ENCODE measurements at places on chromosomes 5 and 9.

GRCh38 chr9:98807070-98807813, at the start of gene GALNT12:
TSS of gene GALNT12 (plus strand) at chr9:98807670. CDS start at chr9:98807699, 29 bp downstream.
- peak; percentile 28 for DNase-seq

DNA sequence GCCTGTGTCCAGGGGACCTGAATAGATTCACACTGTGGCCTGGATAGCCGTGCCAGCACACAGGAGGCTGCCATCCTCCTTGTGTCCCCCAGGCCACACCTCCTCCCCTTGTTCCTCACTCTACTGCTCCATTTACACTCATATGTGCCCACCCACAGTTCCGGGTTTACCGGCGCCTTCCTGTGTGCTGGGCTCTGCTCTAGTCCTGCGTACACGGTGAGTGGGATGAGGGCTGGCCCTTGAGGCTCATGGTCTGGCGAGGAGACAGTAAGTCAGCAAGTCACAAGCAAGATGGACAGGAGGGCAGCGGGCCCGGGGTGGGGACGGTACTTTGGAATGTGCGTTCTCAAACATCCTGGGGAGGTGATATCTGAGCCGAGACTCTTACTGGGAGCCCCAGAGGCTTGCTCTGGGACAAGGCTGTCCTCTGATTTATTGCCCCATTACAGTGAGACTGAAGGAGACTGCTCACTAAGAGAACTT, 32.4 kb upstream of the NXNL2 start:
- no peak for DNase-seq

DNA sequence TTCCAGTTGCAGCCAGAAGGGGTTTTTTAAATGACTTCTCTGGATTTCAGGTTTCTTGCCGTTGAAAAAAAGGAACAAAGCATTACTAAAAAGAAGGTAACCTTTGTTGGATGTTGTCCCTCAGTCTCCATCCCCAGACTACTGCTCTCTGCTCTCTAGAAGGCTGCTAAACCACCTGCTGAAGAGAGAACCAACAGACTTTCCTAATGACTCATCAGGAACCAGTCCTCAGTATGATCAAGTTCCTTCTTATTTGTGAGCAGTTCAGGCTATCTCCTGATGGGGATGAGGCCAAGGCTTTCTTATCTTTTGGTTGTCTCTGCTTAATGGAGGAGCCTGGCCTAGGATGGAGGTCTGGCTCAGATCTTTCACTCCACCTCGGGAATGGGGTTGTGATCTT, 4.1 kb downstream of the KIF4B start:
- DNase-seq: no peak

GRCh38 chr5:126909856-126910255, 120.5 kb downstream of the MARCHF3 start:
- no peak for DNase-seq

DNA sequence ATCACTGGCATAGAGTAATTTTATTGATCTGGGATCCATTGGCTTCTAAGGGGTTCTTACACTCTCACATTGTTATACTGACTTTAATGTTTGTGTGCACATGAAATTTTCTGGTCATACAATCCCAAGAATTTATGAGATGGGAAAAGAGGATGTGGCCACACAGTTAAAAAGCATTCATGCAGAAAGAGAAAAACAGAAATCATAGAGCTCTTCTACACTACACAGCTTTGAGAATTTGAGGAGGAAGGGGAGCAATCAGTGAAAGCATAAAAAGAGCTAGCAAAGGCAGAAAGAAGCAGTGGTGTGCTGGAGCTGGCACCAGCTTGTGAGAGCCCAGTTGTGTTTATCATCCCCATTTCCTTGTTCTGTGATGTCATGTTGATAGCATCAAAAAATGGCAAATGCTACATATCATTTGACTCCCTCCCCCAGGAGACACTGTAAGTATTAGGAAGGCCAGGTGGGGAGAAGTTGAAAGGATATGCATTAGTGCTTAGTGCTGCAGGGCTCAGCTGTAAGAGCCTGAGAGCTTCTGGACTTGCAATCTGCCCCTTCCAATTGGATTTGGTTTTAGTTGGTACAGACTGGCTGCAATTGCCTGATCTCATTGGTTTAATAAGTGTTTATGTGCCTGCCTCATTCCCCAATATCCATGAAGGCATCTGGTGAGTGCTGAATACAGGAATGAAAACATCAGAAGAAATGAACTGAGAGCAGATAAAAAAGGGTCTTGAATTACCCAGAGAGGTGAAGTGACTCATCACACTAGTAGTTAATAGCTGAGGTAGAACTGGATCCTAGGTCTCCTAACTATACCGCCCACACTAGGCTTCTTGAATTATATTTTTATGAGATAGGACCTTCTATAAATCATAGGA, 30.9 kb downstream of the RHOBTB3 start:
- DNase-seq: no peak

DNA sequence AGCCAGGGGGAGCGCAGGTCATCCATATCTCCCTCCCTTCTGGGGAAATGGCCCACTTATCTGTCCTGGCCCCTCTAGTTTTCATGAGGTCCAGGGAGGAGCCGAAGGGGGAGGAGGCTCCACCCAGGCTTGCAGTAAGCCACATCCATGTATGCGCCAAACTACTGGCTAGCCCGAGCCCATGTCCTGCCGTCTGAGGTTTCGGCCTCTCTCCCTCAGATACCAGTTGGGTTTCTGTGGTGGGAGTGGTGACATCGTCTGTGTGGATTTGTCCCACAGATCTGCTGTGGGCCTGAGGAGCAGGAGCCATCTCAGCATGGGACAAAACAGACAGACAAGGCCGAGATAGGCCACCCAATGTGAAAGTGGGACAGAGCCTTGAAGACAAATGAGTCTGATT, 78.3 kb upstream of the ORM1 start:
- DNase-seq: no peak

DNA sequence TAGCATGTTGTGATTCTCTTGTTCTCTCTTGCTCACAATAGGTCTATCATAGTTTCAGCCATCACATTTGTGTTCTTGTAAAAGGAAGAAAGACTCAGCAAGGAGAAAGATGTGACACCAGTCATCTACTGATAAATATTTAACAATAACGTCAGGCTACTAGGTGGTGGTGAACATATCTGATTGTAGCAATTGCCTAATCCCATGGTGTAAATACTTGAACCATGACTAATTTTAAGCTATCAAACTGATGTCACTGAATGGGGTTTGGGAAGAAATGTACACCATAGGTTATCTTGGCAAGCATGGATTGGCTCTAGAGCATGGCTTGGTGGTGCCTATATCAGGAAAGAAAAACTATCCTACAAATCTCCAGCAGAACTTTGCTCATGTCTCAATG, 16.6 kb downstream of the DMRTA1 start:
- no peak for DNase-seq

DNA sequence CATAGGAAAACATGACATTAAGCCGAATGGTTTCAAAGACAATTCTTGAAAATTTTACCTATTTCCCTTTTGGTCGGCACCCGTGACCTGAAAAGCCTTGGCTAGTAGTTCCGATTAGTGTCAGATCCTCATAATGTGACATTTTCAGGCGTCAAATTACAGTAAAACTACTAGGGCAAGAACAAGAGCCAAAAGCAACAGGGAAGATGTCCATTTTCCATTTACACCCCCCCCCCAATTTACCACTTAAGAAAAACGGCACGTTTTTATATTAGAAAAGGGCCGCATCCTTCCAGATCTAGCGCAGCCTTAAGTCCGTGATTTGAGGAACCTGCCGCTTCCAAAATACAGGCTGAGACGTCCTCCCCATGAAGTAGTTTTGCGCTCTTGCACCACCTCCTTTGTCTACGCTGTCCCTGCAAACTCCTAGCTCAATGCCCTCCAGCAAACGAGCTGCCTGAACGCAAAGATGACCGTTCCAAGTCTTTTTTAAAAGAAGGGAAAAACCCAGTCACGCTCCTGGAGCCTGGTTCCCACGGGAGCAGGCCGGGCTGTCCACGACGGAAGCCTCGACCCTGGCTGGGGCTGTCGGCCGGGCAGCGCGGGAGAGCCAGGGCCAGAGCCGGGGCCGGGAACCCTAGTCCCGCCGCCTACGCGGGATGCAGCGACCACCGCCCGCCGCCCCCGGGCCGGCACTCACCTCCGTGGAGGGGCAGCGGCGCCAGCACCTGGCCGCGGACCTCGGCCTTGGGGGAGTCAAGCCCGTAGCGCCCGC, 616 bp downstream of the RNF130 start:
- no peak for DNase-seq

DNA sequence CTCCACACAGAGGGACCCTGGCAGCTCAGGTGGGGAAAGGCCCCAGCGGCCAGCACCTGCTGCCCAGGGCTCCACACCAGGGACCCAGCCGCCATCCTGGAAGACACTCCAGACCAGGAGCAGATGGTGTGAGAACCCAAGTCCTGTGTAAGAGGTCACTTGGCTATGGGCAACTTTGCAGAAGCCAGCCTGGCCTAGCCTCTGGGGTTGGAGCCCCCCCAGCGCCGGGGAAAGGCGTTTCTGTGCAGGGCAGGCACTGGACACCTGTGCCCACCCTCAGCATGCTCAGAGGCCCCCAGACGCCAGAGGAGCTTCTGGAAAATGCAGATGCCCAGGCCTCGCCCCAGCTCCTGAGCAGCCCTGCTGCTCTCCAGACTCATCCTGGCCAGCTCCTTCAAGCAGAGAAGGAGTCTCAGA, 34.0 kb downstream of the RASGEF1C start:
- DNase-seq: no peak

- no peak for DNase-seq
Measured at GRCh38 chr9:124814164-124814535, 37.2 kb downstream of the OLFML2A start.

DNA sequence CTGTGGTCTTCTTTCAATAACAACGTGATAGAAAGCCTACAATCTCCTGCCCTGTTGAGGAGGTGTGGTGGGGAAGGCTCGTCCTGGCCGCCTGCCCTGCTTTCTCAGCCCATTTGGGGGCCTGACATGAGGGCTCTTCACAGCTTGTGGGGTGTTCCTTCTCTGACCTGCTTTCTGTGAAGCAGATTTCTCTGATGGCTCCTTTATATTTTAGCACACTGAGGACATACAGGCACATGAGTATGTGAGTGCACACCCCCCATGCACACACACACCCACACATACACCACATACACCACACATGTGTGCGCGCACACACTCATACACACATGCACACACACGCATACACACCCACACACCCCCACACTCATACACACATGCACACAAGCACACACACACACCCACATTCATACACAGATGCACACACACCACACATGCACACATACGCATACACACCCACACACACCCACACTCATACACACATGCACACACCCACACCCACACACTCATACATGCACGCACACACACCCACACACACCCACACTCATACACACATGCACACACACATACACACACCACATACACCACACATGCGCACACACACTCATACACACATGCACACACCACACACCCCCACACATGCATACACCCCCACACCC, 117.5 kb downstream of the COL5A1 start:
- DNase-seq: no peak

DNA sequence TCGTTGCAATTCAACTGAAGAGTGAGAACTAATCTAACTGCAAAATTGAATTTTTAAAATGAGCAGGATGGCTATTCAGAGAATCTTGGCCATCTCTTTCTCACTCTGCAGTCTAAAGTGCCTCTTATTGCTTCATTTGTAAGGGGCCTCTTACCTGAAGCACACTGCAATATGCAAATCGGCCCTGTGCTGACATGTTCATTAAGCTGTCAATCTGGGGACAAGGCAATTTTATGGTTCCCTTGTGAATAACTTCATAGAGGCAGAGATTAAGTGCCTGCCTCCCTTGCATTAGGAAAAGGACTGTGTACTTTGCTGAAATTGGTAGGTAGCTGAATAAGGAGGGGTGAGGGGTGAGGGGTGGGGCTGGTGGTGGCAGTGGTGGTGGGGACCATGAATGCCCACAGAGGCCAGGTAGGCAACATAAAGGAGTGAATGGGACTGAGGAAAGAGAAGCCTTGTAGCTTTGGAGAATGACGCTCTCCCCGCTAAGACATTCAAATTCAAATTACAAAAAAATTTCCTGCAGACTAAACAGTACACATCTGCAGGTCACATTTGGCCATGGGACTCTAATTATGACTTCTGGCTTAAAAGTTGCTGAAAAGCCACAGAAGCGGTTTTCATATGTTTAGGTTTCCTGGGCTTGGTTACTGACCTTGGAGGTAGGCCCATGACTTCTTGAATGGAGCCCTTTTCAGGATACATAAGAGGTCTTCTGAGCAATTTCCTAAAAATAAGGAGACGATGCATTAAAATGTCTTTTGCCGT, 25.0 kb downstream of the TNFSF8 start:
- DNase-seq: no peak

- no peak for DNase-seq
Measured at GRCh38 chr9:86685556-86685955, 261.8 kb downstream of the GAS1 start.
